ENCODE measurements at places on chromosomes 5 and 9.

- H3K4me1 ChIP-seq = no peaks in the 10 kb centered on the region
- H3K36me3 ChIP-seq = no peaks in the 10 kb centered on the region
- no peaks in the 10 kb centered on the region for H3K27me3 ChIP-seq
- no peak for DNase-seq
These were observed 333.7 kb downstream of the ELAVL2 start for GRCh38 chr9:23492126-23493002.

- no peak for DNase-seq
- H3K27me3 ChIP-seq = no peaks in the 10 kb centered on the region
- H3K36me3 ChIP-seq = no peaks in the 10 kb centered on the region
- peaks cover 9% of the 10 kb centered on the region for H3K4me1 ChIP-seq
- no peak overlapping the region for H3K27ac ChIP-seq
These were observed 19.0 kb upstream of the PHF19 start for GRCh38 chr9:120895951-120896350.

DNA sequence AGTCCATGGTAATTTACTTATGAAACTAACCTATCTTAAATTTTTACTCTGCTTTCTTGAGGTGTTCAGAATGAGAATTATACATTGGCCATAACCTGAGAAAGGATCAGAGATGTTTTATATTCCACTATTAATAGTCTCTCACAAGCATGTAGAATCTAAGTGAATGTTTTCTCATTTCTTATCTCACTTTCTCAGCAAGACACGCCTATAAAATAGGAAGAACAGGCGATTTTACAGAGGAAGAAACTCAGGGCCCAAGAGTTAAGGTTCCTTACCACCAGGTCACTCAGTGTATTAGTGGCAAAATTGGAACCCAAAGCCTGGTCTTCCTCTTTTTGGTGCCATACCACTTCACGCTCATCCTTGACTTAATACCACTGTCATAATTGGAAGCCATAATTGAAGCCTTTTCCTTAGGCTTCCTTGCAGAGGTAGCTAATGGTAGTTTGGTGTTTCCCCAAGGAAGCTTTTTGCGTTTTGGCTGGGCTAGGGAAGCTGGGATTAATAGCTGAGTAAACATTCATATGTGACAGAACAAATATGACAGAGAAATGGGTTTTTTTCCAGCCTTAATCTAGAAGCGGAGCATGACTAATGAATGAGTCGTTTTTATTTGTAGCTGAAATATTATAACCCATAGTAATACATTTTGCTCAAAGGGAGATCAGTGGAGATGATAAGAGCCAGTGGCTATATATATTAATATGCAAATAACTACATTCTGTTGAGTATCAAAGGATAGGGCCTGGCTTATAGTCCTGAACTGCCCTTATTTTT, 16.9 kb downstream of the HMGXB3 start:
- H3K27ac ChIP-seq = no peak overlapping the region
- DNase-seq = no peak
- no peaks in the 10 kb centered on the region for H3K27me3 ChIP-seq
- H3K36me3 ChIP-seq = no peaks in the 10 kb centered on the region

GRCh38 chr5:126351153-126351552, 72.1 kb upstream of the GRAMD2B start:
- H3K27ac ChIP-seq = no peak overlapping the region
- no peak for DNase-seq
- H3K36me3 ChIP-seq = no peaks in the 10 kb centered on the region
- H3K4me1 ChIP-seq = no peaks in the 10 kb centered on the region

DNA sequence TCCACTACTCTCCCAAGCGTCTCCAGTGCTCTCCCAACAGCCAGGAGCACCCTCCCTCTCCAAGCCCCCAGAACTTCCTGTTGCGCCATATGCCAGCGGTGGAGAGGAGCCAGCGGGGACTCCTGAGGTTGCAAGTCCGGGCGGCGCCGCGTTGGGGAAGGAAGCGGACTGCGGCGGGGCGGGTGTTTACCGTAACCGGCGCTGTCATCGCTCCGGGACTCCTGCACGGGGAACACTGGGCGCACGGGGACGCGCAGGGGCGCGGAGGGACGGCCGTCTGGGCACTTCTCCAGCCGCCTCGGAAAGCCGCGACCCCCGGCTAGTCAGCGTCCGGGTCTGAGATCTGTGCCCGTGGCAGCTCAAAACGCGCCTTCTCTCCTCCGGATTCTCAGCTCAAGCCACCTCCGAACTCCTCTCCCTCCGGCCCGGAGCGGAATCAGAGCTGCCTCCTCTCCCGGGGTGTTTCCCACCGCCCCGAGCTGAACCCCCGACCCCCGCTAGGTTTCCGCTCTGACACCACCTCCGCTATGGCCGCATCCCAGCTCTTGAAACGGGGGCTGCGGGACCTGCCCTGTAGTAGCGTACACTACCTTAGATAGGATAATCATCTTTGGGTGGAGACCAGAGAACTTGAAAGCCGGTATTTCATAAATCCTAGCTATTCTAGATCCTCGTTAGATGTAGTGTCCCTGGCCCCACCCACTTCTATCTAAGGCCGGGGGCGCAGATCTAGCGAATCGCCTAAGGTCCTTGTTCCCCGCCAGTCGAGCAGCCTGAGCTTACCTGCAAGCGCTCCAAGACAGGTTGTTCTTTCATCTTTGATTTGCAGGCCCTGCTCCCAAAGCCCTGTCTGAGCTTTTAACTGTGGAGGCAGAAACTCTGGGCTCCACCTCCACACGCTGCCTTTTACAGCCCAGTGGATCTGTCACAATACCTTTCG, at the start of gene TRPM6:
TRPM6 (minus strand) TSS at position 881 of the 940 bp plus-strand sequence; CDS start at position 816, 65 bp downstream.
- peak; percentile 82 for DNase-seq
- peaks cover 5% of the 10 kb centered on the region for H3K4me1 ChIP-seq
- H3K27me3 ChIP-seq = no peaks in the 10 kb centered on the region
- H3K27ac ChIP-seq = no peak within 1 kb of the TSS
- H3K4me3 ChIP-seq = peak within 1 kb of the TSS; percentile 46

DNA sequence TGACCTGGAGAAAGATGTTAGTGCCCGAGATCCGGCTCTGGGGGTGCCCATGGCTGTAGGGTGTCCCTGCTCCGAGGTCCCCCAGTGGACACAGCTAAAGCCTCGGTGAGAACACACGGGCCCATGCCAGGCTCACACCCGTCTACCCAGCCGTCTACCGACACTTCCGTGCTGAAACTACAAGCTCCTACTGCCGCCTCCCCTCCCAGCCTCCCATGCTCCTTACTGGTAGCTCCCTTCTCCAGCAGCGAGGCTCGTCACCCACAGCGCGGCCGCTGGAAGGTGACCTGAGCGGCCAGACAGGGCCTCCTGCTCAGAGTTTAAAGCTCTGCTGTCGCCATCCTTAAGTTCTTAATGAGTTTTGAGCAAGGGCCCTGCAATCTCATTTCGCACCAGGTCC, 33.2 kb upstream of the CLPTM1L start:
- H3K36me3 ChIP-seq = no peaks in the 10 kb centered on the region
- no peaks in the 10 kb centered on the region for H3K27me3 ChIP-seq
- H3K27ac ChIP-seq = no peak overlapping the region
- no peak overlapping the region for H3K4me3 ChIP-seq

DNA sequence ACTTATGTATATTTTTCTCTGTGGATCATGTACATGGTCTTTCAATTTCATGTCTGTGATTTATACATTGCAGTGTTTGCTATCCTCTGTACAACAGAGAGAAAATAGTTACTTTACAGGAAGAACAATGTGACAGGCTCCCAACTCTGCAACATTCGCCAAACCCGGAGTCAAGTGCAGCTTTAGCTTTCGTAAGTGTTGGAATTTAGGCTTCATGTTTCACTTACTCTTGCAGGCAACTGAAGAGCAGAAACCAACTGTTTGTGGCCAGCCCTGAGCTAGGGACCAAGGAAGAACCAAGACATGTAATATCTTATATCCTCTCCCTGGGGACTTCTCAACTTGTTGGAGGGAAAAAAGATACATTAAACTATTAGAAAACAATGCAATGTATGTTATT, 147.9 kb downstream of the C5orf15 start:
- DNase-seq = no peak
- peaks cover 17% of the 10 kb centered on the region for H3K4me1 ChIP-seq
- no peak overlapping the region for H3K4me3 ChIP-seq

- H3K4me3 ChIP-seq = no peak overlapping the region
- no peaks in the 10 kb centered on the region for H3K27me3 ChIP-seq
- H3K36me3 ChIP-seq = peaks cover 4% of the 10 kb centered on the region
- H3K27ac ChIP-seq = no peak overlapping the region
These were observed 15.1 kb downstream of the ERMP1 start for GRCh38 chr9:5817862-5818261.

- no peaks in the 10 kb centered on the region for H3K4me1 ChIP-seq
- no peak for DNase-seq
- H3K4me3 ChIP-seq = no peak overlapping the region
- H3K27me3 ChIP-seq = no peaks in the 10 kb centered on the region
- no peak overlapping the region for H3K27ac ChIP-seq
These were observed 9.4 kb upstream of the GLT6D1 start for GRCh38 chr9:135648494-135649410.

GRCh38 chr9:113632776-113633590, 169.5 kb downstream of the RGS3 start:
- peak; percentile 4 for DNase-seq
- no peak overlapping the region for H3K27ac ChIP-seq
- H3K36me3 ChIP-seq = no peaks in the 10 kb centered on the region

GRCh38 chr9:76419782-76420380, 25.7 kb upstream of the RFK start:
- DNase-seq = peak; percentile 31
- H3K27ac ChIP-seq = no peak overlapping the region
- peaks cover 24% of the 10 kb centered on the region for H3K4me1 ChIP-seq
- H3K36me3 ChIP-seq = no peaks in the 10 kb centered on the region
- H3K4me3 ChIP-seq = no peak overlapping the region
- H3K27me3 ChIP-seq = no peaks in the 10 kb centered on the region

DNA sequence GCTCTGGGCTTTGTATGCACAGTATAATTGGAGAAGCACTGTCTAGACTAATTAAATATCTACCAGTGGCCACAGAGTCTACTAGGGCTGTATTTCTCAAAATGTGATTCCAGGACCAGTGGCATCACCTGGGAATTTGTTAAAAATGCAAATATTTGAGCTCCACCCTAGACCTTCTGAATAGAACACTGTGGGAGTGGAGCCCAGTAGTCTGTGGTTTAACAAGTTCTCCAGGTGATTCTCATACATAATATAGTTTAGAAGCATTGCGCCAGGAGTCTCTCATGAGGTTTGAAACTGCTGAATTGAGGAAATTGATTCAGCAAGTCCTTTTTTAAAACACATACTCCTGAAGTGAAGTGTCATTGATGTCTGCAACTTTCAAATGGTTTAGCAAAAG, 74.7 kb downstream of the FCHO2 start:
- no peak for DNase-seq
- H3K4me3 ChIP-seq = no peak overlapping the region
- no peak overlapping the region for H3K27ac ChIP-seq
- no peaks in the 10 kb centered on the region for H3K36me3 ChIP-seq
- no peaks in the 10 kb centered on the region for H3K4me1 ChIP-seq
- H3K27me3 ChIP-seq = no peaks in the 10 kb centered on the region

All from body of pancreas (tissue), 4 donors.